ENCODE measurements at places on chromosomes 13 and 19. TPM values are rescaled to one million over a fixed set of nuclear protein-coding genes. Genes with fewer than 3 reads are reported as not detected.

GRCh38 chr13:94408314-94409036 is 71.0 kb downstream of the DCT start:
- no peak for DNase-seq

Gene ZNF154
- total RNA-seq = 13.2 TPM

Gene CRB3
- total RNA-seq = 63.3 TPM

Gene KLK12
- total RNA-seq = 1.6 TPM

Gene MYO1F
- 0.14 TPM for total RNA-seq

DNA sequence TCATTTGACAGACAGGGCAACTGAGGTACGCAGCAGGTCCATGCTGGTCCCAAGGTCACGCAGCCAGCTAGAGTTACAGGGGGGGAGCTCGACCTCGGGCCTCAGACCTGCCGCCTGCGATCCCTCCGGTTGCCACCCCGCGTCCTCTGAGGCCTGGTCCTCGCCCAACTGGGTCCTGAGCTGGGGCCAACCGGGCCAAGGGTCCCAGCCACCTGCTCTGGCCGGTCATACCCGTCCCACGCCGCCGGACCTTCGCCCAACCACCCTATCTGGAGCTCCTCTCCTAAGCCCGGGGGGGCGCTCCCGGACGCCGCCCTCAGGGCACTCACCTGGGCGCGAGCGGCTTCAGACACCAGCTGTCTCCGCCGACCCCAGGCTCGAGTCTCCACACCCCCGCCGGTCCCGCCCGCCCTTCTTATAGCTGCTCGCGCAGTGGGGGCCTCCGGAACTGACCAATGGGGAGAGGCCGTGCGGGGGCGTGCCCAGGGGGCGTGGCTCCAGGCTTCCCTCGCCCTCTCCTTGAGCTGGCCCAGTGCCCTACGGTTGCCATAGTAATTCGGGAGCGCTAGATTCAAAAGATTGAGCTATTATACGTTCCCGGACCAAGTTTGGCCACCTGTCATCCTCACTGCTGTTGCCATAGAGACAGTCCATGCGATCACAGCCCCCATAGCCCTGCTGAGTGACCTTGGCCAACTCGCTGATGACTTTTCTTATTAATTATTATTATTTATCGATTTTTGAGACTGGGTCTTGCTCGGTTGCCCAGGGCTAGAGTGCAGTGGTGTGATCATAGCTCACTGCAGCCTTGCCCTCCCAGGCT is at the start of gene PLIN5:
TSS of gene PLIN5 (minus strand) at position 389 of the 823 bp plus-strand sequence. CDS start 1,150 bp downstream, outside the sequence.
- DNase-seq = peak; percentile 90

- DNase-seq = no peak
These were observed at the start of gene RGS9BP for GRCh38 chr19:32675720-32676185. Gene RGS9BP (plus strand): TSS chr19:32675848. CDS start chr19:32676264, 416 bp downstream.

All from type B pancreatic cell (in vitro differentiated cells).